PC-3 (cell line): ENCODE measurements at places on chromosomes 5 and 9. TPM values are rescaled to one million over a fixed set of nuclear protein-coding genes. Genes with fewer than 3 reads are reported as not detected.

The RPS14 gene
- total RNA-seq, result 2,005 and 2,031 TPM in 2 replicates

The PRRX2 gene
- total RNA-seq, result 0.47 and 1.3 TPM in 2 replicates

The TPM2 gene
- total RNA-seq, result 7.0 and 10.4 TPM in 2 replicates

The SLC25A48 gene
- not detected in 2 replicates for total RNA-seq

The PIP5K1B gene
- 0.29 TPM in 1 of 2 replicates, not detected in the other for total RNA-seq

The ABO gene
- total RNA-seq, result not detected in 2 replicates

The CORO2A gene
- 2.2 and 2.8 TPM in 2 replicates for total RNA-seq
